ENCODE measurements at places on chromosomes 1 and 21.

DNA sequence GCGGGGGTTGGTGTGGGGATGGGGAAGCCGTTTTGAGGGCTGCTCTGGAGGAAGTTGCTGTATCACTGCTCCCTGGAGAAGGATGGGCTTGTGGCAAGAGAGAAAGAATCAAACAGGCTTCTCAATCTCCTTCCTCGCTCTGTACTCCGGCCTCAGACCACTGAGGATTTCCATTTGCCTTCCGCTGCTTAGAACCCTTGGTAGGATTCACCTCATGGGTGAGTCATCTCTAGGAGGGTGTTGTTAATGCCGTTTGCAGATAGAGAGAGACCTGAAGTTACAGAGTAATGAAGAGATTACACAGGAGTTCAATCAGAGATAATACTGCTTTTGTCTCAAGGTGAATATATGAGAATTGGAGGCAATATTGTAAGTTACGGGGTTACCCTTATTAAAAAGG, 15.3 kb downstream of the SLC35F3 start:
- DNase-seq, result no peak

GRCh38 chr1:162985816-162986435, 83.2 kb upstream of the RGS4 start:
- DNase-seq, result no peak

DNA sequence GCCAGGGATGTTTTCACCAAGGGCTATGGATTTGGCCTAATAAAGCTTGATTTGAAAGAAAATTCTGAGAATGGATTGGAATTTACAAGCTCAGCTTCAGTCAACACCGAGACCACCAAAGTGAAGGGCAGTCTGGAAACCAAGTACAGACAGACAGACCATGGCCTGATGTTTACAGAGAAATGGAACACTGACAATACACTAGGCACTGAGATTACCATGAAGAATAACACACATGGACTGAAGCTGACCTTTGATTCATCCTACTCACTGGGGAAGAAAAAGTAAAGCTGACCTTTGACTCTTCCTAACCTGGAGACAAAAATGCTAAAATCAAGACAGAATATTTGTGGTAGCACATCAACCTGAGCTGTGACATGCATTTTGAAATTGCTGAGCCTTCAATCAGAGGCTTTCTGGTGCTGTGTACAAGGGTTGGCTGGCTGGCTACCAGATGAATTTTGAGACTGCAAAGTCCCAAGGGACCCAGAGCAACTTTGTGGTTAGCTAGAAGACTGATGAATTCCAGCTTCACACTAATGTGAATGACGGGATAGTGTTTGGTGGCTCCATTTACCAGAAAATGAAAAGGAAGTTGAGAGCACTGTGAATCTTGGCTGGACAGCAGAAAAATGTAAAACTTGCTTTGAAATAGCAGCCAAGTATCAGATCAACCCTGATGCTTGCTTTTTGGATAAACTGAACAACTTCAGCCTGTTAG, 190.4 kb upstream of the KCTD3 start:
- no peak for DNase-seq

DNA sequence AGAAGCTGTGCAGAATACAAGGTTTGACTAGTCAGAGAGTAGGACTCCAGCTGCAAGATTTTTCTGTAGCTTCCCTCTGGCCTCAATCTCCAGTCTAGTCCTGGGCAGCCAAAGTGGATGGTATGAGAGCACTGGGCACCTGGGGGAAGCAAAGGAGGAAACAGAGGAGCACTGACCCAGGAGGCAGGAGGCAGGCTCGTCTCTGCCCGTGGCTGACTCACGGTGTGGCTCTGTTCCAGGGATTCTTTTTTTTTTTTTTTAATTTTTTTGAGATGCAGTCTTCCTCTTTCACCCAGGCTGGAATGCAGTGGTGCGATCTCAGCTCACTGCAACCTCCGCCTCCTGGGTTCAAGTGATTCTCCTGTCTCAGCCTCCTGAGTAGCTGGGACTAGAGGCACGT, 4.1 kb upstream of the NPPB start:
- no peak for DNase-seq

GRCh38 chr1:60895701-60896100, 186.7 kb upstream of the NFIA start:
- no peak for DNase-seq

GRCh38 chr1:61337981-61338848, 255.9 kb downstream of the NFIA start:
- DNase-seq, result no peak

DNA sequence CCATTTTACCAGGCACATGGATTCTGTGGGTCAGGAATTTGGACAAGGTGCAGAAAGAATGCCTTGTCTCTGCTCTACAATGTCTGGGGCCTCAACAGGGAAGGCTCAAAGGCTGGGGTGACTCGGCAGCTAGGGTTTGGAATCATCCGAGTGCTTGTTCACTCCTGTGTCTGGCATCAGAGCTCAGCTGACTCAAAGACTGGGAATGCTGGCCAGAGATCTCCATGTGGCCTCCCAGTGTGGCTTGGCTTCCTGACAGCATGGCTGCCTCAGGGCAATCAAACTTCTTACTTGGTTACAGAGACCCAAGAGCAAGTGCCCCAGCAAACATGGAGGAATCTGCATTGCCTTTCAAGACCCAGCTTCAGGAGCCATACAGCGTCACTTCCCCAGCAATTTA, 110.5 kb downstream of the TOMM20 start:
- DNase-seq, result no peak

GRCh38 chr1:40803902-40804301, 20.3 kb downstream of the KCNQ4 start:
- no peak for DNase-seq

GRCh38 chr1:109827466-109827865, 63.7 kb upstream of the EPS8L3 start:
- no peak for DNase-seq

DNA sequence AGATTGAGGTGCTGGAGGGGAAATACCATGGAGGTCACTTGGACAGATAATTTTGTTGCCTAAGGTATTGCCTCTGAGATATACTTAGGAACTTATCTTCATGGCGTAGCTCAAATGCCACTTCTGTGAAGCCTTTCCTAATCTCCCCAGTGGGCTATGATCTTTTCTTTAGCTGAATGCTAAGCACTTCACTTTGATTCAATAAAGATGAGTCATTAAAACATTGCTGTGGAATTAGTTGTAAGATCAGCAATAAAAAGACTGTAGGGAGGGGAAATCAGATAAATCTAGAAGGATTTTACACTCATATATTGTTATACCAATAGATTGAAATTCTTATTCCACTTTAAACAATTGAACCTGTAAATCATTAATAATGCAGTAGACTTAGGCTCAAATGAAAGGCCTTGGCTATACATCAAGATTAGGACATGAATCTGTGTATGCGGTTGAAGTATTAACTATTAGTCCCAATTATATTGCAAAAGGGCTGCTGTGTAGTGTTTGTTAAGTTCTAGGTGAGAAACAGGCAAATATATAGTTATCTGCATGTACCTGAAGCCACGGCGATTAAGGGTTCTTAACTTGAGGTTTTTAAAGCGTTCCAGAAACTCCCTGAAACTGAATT, 19.2 kb upstream of the MAGOH start:
- DNase-seq, result no peak

DNA sequence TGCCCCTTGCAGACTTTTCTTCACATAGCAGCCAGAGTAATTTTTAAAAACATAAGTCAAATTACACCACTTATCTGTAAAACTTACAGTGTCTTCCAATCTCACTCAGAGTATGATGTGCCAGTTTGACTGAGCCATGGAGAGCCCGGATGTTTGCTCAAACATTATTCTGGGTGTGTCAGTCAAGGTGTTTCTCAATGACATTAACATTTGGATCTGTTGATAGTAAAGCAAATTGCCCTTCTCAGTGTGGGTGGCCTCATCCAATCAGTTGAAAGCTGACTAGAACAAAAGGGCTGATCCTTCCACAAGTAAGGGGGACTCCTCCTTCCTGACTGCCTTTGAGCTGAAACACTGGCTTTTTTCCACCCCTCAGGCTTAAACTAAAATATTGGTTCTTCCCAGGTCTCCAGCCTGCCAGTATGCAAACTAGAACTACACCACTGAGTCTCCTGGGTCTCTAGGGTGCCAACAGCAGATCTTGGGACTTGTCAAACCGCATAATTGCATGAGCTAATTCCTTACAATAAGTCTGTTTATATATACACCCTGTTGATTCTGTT, 157.9 kb upstream of the CTTNBP2NL start:
- no peak for DNase-seq

DNA sequence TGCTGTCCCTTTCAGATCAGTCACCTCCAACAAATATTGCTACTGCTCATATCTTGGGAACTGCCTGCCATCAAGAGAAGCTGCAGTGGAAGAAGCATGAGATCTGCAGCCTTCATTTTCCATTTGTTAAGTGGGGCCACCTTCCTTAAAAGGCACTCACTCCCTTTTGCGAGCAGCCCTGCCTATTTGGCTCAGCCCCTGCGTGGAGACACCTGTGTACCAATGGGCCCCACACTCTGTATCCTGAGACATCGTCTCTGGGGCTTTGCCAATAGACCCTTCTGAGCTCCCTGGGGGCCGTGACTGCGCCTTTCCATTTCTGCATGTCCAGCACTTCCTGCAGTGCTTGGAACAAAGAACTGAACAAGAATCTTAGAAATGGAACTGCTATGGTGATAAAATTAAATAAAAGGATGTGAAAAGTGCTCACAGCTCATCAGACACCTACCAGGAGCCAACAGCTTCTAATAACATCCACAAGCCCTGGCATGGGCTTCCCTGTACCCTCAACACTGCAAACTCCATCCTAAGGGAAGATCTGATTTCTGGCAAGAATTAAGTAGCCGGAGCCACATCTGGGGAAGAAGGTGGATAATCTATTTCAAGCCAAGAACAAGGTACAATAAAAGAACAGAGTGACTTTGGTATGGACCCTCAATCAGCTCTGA, 36.7 kb downstream of the PARP1 start:
- DNase-seq, result no peak

DNA sequence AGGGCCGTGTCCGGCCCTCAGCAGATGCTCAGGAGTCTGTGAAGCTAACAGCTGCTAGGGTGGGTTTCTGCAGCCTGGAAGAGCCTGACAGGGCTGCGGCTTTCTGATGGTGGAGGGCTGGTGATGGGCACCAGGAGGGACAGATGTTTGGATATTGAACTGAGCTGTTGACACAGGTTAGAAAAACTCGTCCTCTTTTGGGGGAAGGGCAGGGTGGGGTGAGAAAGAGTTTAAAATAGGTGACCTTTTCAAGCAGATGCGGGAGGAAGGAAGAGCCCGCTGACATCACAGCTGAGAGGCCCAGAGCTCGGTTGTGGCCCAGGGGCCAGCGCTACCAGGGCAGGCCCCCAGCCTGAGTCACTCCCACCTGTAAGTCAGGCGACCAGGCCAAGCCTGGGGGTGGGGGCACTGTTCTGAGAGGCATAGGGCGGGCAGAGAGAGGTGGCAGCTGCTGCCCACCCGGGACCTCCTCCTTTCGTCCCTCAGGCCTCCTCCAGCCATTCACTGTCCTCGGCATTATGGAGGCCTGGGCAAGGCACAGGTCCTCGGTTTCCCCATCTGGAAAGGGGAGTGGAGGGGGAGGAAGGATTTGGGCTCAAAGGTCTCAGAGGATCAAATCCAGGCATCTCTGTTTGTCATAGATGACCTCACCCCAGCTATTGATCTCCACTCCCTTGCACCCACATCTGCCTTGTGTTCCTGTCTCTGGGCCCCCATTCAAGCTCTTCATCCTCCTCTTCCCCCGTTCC, 32.3 kb upstream of the ID3 start:
- DNase-seq, result no peak

DNA sequence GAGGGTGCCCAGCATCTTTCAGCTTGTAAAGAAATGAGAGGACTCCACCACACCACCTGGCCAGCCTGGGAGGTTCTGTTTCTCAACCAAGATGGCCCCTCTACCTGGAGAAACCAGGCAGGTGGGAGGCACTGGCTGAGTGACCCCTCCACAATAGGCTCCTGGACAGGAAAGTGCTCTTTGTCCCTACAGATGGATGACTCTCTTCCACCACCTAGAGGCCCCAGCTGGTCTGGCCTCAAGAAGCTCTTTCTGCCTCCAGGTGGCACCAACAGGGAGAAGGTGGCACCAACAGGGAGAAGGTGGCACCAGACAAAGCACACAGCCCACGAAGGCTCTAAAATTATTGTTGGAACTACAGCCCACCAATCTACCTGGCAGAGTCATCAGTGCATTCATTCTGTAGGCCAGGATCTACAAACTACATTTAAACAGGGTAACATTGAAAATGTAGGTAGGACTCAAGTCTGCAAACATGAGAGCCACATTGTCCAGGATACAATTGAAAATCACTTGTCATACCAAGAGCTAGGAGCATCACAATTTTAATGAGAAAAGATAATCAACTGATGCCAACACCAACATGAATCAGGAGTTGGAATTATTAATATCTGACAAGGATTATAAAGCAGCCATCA, 14.4 kb downstream of the TMPRSS3 start:
- no peak for DNase-seq

GRCh38 chr1:18597160-18598042, 33.2 kb upstream of the PAX7 start:
- DNase-seq, result no peak

DNA sequence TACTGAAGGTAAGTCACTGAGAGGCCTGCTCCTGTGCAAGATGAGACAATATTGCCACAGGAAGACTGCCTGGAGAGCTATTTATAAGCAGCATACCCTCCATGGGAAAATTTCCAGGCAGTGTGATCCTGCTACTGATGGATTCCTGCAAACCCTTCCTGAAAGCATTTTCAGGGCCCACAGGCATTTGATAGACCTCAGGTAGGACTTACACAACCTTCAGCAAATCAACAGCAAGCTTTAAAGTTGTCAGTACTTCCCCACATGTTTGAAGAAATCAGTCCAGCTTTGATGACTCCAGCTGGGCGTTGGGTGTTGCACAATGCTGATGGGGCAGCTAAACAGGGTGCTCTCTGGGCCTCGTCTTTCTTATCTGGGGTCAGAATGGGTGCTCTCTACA, 108.8 kb downstream of the PLXNA2 start:
- DNase-seq, result no peak
